ENCODE measurements at places on chromosomes 1 and 21.

DNA sequence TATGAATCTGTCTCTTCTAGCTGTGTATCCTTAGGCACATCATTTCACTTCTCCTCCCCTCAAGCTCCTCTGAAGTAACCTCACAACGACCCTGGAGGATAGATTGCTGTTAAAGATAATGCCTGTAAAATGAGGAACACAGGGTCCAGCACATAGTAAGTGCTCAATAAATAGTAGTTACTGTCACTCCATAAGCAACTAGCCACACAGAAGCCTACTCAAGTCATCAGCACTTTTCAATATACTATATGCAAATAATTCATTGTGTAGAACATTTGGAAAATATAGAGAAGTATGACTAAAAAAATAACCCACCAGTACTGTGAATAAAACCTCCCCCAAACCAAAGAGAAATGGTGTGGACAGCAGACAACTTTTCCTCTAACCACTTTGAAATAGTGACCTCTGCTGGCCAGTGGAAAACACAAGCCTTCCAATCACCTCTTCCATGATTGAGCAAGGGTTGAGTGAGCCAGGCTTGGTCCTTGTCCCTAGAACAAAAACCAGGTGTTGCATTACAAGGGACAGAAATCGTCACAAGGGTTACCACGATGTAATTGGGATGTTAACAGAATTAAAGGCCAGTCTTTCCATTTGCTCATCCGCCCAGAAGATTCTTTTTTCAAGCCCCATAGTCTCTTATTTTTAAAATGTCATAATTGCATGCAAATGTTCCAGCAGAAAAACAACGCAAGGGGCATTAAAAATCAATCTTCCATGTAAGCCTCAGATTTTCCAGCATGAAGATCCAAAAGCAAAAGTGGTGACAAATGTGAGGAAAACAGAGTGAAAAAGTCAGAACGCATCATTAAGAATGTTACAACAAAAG, 15.7 kb upstream of the GLIS1 start:
- DNase-seq = no peak

- no peak for DNase-seq
Observed at GRCh38 chr1:70299472-70299871, 55.0 kb downstream of the ANKRD13C start.

DNA sequence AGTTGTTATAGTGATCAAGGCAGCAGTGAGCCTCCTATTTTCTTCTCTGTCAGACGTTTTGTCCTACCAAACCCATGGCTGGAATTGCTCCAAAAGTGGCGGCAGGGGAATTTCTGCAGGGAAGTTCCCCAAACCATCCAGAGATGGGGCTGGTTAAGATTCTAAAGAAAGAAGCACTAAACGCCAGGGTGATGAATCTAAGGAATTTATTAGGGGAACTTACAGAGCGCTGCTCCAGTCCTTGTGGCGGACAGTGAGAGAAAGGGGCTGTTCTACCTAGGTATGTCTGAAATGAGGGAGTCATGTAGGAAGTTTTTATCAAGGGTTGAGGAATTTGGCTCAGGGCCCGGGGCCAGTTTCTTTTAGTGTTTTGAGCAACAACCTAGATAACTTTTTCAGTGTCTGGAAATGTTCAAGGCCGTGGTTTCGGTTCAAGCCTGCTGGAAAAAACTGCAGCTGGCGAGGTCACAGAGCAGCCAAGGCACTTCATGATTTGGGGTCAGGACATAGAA, 222.4 kb upstream of the B3GALT2 start:
- DNase-seq = no peak

DNA sequence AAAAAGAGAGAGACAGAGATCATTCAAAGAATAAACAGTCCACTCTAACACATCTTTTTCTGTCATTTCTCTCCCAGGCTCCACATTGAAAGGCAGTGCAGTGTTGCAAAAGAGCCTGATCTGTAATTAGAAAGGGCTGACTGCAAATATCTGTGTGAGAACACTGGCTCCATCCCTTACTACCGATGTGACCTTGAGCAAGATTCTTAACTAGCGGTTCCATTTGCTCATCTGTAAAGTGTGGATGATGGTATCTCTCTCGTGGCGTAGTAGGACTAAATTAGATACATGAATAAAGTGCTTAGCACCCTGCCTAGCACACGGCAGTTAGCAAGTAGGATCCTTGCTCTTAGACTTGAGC, 26.9 kb upstream of the SLC44A3 start:
- no peak for DNase-seq

DNA sequence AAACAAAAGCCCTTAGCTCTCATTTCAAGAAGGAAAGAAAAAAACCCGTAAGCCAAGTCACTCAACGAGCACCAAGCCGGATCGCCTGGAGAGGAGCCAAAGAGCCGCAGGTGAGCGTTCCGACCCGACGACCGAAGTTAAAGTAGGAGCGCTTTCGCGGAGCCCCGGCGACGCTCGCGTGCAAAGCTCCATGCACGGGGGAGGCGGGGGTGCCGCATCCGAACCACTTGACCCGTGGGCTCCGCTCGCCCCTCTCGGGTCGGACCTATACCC, 382 bp downstream of the GPBP1L1 start:
- peak; percentile 34 for DNase-seq

DNA sequence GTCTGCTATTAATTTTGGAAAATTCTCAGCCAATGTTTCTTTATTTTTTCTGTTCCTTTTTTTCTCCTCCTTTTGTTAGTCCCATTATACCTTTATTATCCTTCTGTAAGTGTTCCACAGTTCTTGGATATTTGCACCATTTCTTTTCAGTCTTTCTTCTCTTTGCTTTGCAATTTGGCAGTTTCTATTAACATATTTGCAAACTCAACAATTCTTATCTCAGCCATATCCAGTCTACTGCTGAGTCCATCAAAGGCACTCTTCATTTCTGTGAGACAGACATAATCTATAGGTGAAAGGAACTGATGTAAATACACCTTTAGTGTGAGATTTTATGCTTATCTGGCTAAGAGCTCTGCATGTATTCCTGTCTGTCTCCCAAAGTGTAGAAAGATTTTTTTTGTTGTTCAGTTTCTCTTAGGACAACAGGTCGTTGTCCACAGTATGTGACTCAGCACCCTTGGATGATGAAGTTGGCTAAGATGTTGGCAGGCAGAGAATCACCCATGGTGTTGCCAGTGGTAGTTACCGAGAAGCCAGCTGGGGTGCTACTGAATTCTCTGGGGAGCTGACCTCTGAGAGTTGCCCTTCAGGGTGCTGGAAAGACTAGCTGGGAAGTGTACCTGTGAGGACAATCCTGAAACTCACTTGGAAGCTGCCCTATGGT, 38.4 kb downstream of the LEPR start:
- DNase-seq = no peak

- DNase-seq = no peak
Observed at GRCh38 chr1:26154750-26155149, 4.1 kb upstream of the FAM110D start.

DNA sequence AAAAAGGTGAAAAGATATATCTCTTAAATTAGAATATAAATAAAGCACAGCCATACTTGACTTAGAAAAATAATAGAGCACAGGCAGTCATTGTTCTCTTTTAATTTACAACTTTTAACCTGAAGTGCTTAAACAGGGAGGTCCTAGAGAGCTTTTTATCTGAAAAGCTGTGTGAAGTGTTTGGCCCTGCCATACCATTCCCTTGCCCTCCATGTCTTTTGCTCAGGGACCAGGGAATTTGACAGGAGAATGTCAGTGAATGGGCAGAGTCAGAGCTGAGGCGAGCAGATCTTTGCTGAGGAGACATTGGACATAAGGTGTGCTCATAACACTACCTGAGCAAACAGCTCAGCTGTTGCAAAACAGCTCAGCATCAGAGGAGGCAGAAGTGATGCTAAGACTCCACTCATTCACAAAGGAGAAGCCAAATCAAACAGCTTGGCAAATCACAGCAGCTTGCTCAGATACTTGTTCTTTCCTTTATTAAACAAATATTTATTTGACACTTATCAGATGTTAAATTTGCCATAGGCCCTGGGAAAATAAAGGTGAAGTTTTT, 14.9 kb upstream of the MGST3 start:
- no peak for DNase-seq

DNA sequence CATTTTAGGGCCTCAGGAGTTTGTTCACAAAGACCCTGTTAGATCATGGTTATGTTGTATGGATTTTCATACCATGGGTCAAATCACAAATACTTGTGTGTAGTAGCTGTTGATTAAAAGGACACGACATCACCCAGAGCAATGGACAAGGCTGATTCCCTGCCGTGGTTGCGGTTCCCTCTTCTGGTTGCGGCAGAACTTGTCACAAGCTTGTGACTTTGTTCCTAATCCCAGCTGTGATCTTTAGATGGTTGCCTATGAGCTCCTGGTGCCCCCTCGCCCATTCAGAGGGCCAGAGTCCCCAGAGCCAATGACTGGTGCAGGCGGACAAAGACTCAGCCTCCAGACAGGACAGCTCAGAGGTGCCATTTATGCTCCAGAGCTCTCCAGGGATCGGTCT, 11.8 kb upstream of the SDHB start:
- DNase-seq = no peak

DNA sequence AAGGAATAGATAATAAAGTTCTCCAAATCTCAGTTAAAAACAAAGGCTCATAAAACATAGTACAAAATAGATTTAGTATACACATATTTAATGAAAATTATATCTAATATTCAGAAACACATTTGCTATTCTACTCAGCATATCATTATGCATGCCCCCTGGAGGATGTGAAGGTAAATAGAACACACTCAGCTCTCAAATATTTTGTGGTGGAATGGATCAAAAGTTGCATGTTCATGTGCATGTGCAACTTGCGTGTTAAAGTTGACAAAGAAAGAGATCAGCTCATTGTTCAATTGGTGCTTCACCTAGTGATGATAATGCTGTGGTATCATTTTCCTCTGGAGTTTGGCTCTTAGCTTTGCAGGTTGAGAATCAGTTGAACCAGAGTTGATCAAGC, 4.9 kb upstream of the ZNF644 start:
- DNase-seq = no peak

DNA sequence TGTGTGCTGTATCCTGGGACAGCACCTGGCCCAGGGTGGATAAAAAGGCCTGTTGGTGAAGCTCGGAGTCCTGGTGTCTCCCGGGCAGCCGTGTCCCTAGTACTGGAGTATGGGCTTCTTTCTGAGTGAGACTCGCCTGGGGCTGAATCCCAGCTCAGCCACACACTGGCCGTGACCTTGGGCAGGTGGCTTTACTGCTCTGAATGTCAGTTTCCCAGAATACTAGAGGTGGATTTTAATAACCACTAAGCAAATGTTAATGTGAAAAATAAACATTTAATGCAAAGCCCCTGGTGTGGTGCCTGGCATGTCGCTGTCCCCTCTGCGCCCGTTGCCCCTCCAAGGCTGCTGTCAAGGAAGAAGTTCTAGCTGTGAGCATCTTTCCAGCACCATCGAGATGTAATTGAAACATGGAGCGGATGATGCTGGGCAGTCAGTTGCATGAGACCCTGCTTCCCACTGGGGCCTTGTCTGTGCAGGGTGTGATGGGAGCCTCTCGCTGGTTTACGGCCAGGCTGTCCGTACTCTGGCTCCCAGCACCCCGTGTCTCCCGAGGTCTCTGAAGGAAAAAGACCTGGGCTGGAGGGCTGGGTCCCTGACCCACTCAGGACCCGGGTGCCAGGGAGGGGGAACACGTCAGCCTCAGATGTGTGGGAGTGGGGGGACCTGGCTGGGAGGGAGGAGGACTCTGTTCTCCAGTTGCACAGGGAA, 527.8 kb downstream of the MATN1 start:
- no peak for DNase-seq

- no peak for DNase-seq
Observed at GRCh38 chr1:67586596-67586995, 98.4 kb upstream of the GADD45A start.

- DNase-seq = no peak
Observed at GRCh38 chr1:178536844-178537371, 24.0 kb downstream of the TEX35 start.

- no peak for DNase-seq
Observed at GRCh38 chr1:69794831-69795230, 227.1 kb downstream of the LRRC7 start.

- no peak for DNase-seq
Observed at GRCh38 chr1:21511579-21512522, 2.6 kb downstream of the ALPL start.

DNA sequence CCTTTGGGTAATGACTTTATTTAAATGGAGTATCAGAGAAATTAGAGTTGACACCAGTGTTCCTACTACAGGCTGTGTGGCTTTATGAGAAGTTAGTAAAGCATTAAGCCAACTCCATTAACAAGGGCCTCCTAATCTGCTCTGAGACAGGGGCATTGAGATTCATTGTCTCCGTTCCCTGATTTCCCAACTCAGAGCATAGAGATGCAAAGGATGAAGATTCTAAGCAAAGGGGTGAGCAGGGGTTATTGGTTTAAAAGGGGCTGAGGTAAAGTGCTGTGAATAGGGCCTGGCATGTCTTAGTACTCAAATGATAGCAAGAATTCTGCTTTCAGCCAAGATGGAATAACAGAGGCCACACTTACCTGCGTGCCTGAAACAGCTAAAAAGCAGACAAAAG, 428.4 kb downstream of the PTPRU start:
- no peak for DNase-seq

- no peak for DNase-seq
Observed at GRCh38 chr1:165862448-165862847, 35.0 kb downstream of the UCK2 start.

DNA sequence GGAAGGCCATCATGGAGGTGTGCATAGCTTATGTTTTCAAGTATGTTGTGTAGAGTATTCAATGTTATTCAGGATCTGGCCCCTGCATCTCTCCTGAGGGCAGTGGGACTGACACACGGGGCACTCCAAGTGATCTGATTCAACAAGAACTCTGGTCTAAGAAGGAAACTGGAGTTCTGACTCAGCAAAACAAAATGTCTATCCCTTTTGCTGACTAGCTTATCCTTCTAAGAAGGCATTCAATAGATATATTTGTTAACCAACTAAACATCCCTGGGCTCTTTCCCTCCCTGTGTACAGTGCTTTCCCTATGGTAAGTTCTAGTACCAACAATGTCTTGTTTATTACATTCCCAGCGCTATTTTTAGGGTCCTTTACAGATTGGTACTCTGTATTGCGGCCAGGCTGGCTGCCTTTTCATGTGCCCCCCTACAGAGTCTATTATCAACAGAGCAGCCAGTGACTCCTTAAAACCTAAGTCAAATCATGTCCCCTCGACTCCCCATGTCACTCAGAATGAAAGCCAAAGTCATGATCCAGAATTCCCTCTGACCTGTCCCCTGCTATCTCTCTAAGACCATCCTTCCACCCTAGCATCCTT, 304.9 kb downstream of the KCNH1 start:
- DNase-seq = no peak

DNA sequence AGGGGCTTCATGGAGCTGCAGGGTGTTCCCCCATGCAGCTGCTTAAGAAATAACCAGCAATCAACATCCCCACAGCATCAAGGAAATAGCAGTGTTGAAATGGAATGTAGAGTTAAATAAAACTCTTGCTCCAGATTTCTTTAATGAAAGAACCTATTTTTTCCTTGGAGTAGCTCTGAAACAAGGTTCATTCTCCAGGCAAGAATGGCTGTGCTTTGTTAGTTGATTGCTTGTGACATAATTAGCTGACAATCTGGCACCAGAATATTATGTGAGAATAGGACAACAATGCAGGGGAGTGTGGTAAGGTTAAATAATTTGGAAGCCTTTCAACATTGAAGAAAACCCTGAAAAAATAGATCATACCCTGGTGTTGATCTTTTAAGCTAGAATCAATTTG, 254.2 kb upstream of the RRP15 start:
- no peak for DNase-seq

Data from stimulated activated CD4-positive, alpha-beta T cell treated with anti-CD3 and anti-CD28 coated beads, TNF-alpha, amount 100 ng/mL, for 4 hours (primary cell).